ENCODE measurements at places on chromosomes 1 and 21.
A peak's percentile ranks its signal among the peaks of the same experiment; 100 is the strongest.

GRCh38 chr1:155051777-155052398 is 772 bp downstream of the ADAM15 start:
- DNase-seq: no peak

- DNase-seq: peak; percentile 83
Observed at GRCh38 chr1:26786437-26787380, 1.0 kb upstream of the PIGV start.

DNA sequence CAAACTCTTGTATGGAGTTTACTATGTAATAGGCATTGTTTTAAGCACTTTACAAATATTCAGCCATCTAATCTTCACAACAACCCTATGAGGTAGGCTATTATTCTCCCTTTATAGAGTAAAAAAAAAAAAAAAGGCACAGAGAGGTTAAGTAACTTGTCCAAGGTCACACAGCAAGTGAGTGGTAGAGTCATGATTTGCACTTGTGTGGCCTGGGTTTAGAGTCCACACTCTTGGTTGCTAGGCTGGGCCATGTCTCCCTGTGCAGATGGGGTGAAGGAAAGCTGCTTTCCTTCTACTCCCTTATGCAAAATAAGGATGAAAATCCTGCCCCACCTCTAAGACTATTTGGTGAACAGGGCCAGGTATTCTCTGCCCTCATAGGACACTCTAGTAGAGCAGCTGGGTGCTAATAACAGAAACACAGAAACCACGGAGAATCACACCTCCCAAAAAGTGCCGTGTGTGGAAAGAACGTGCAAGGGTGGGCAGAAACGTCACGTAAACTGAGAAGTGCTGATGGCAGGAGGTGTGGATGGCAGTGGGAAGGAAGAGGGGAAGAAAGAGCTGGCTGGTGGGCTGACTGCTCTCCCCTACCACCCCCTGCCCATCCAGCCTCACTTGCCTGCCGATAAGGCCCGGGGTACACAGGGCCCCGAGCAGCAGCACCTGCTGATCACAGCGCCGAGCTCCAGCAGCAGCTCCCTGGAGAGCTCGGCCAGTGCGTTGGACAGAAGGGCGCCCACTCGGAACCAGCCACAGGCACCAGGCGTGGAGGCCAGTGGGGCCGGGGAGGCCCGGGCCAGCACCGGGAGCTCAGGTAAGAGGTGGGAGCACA is 28.3 kb upstream of the VPS13D start:
- no peak for DNase-seq

DNA sequence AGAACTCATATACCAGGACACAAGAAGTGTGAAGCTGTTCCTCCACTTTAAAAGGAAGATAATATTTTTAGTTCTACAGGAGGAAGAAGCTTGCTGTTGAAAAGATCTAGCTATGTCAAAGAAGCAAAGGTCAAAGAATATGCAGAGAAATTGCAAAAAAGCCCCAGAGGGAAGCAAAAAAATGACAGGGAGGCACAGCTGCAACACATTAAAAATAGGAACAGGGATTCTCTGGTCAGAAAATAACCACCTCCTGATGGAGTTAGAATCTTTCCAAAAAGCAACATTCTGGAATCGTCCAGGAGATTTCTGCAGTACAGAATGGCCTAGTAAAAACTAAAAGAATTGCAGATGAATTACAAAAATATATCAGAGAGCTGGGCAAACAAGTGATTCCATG is 238.9 kb upstream of the PRMT6 start:
- DNase-seq: no peak

DNA sequence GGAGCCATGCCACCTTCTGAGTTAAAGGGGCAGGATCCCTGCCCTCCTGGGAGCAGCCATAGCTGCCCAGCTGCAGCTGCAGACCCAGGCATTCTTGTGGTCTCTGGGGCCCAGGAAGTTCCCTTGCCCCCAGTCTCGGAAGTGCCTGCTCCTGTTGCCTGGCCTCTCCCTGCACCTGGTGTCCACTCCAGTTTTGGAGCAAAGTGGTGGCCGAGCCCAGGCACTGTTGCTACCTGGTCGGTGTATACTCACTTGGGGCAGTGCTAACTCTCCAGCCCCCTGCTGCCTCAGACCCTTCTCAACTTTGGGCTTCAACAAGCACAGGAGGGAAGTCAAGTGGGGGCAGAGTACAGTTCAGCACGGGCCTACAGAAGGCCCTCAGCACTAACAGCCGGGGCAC is 352.9 kb upstream of the NCAM2 start:
- no peak for DNase-seq

GRCh38 chr1:25679171-25679570 is 62.6 kb downstream of the MAN1C1 start:
- DNase-seq: no peak

- peak; percentile 59 for DNase-seq
Observed at GRCh38 chr1:220013497-220013896, 32.8 kb downstream of the EPRS1 start.

DNA sequence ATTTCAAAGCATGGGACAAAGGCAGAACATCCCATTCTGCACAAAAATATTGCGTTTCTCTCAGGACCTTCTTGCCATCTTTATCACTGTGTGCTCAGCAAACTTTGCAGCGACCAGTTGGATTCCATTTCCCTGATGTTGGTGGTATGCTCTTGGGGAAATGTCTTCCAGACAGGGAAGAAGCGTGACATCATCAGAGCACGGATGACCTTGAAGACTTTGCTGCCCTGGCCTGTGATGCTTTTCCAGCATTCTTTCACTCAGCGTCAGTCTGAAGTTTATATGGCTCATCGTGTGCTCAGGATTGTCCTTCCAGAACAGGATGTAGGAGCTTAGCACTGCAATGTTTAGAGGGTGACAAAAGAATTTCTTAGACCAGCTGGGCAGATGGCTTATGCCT is 131.4 kb upstream of the F3 start:
- DNase-seq: peak; percentile 65

DNA sequence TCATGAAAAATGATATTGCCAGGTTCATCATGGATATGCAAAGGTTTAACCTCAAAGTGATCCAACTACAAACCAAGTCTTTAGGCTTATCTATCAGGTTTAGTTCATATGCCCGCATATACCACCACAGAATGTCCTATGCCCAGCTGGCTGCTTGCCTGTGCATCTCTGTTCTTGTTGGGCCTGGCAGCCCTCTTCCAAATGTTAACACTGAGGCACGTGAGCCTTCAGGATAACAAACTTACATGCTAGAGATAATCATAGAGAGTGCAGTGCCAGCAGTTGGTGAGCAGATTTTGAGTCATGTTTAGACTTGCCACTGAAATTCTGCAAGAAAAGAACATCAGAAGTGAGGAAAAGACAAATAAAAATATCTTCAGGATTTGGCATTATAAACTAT is 607.9 kb upstream of the TMPRSS15 start:
- DNase-seq: no peak

DNA sequence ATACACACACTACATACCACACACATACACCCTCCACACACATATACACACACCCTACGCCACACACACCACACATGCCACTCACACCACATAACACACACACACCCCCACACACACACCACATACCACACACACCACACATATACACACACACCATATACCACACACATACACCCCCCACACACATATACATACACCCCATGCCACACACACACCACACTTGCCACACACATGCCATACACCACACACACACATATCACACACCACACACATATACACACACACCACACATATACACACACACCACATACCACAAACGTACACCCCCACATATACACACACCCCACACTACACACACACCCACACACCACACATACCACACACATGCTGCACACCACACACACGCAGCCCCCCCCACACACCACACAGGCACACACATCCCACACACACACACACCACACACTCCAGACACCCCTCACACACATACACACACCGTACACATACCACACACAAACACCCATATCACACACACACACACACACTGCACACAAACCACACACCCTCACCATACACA is 76.7 kb upstream of the TMPRSS2 start:
- no peak for DNase-seq

DNA sequence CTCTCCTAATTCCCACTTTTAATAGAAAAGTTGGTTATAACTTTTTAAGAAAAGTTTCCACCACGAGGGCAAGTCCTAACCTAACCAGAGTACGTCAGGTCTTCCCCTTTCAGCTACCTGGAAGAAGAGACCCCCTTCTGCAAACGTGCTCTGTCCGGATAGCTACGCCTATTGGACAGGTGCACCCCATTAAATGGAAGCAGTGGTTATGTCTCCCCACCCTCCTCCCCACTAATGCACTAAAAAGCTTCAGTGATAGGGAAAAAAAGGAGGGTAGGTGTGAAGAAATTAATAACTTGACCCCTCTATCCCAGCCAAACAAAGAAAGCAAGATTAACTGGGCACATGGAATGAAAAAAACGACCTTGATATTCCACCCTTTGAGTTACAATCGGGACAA is 7.7 kb downstream of the GLUL start:
- DNase-seq: no peak
